Stimulated activated CD8-positive, alpha-beta memory T cell treated with anti-CD3 and anti-CD28 coated beads, Interleukin-4, amount 100 ng/mL, for 4 hours (primary cell): ENCODE measurements at places on chromosomes 13 and 19.

GRCh38 chr13:43388282-43389034, 365.1 kb downstream of the DNAJC15 start:
- DNase-seq: no peak

- no peak for DNase-seq
Observed at GRCh38 chr13:30791354-30792001, 56.1 kb downstream of the ALOX5AP start.

DNA sequence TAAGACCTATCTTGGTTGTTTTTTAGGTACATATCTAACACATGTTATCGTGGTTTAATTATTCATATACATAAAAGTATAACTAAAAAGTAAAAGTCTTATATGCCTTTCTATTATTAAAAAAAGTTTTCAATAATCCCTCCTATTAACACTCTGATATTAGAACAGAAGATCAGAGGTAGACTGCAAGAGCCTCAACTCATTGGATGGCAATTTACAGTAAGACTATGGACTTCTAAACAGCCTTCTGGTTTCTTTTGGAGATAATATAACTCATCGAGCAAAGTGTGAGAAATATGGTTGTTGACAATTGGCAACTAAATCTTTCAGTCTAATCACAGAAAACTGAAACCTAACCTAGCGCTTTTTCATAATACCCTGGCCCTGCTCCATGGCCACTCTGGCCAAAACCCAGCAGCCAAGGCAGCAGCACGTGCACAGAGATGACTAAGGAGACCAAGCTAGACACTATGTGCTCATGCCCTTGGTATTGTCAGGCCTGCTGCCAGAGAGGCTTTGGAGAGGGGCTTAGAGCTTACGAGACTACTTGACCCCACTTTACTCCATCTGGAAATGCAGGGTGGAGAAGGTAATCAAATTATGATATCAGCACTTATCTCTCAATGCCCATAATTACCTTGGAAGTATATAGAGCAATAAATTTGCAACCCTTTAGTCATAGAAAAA, 40.6 kb upstream of the EEF1AKMT1 start:
- DNase-seq: no peak

DNA sequence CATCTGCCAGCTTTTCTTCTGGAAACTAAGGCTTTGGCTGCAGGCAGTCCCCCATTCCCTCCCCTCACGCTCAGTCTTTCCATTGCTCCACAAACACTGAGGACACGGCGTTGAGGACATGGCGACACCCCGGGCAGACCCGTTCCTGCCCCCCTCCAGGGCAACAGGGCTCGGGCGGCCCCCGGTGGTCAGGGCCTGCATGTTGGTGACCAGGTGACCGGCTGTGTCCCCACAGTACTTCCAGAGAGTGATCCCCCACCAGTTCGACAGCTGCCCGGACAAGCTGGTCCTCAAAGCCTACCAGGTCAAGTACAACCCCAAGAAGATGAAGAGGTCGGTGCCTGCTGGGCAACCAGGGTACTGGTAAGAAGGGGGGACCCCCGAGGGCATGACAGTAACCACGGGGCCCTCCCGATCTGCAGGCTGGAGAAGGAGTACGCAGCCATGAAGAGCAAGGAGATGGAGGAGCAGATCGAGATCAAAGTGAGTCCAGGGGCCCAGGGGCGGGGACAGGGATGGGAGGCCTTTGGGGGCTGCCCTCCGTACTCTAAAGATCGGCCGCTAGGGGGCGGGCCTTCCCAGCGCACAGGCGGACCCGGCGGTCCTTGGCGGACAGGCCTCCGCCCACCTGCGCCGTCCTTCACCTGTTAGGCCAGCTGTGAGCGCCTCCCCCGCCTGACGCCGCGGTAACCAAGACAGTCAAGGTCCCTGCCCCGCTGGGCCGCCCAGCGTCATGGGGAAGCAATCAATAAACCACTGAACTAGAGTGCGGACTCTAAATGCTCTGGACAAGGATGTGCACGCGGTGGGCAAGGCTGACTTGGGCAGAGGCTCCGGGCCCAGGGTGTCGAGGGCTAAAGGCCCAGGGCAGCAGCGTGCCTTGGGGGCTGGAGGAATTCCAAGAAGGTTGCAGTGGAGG, 21.1 kb downstream of the PRR36 start:
- peak; percentile 27 for DNase-seq

DNA sequence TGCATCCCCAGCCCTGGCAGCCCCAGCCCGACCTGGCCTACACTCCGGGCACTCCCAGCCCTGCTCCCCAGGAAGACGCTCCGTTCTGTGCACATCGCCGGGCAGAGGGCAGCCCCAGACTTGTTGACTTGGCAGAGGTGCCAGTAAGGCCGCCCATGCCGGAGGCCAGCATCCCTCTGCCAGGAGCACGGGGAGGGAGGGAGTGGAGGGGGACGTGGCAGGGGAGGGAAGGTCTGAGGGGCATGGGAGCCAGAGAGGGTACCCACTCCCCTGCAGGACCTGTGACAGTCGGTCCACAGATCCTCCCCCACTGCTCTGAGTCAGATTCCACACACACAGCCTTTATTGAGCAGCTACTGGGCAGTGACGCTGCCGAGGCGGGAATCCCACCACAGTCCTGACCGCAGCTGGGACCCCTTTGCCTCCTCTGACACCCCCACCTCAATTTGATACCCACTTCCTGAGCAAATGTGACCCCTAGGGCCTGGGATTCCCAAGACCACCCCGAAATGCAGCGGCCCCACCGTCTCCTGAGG, 1.9 kb upstream of the NKPD1 start:
- DNase-seq: no peak

- no peak for DNase-seq
Observed at GRCh38 chr13:58991826-58992477, 1171.8 kb downstream of the DIAPH3 start.

DNA sequence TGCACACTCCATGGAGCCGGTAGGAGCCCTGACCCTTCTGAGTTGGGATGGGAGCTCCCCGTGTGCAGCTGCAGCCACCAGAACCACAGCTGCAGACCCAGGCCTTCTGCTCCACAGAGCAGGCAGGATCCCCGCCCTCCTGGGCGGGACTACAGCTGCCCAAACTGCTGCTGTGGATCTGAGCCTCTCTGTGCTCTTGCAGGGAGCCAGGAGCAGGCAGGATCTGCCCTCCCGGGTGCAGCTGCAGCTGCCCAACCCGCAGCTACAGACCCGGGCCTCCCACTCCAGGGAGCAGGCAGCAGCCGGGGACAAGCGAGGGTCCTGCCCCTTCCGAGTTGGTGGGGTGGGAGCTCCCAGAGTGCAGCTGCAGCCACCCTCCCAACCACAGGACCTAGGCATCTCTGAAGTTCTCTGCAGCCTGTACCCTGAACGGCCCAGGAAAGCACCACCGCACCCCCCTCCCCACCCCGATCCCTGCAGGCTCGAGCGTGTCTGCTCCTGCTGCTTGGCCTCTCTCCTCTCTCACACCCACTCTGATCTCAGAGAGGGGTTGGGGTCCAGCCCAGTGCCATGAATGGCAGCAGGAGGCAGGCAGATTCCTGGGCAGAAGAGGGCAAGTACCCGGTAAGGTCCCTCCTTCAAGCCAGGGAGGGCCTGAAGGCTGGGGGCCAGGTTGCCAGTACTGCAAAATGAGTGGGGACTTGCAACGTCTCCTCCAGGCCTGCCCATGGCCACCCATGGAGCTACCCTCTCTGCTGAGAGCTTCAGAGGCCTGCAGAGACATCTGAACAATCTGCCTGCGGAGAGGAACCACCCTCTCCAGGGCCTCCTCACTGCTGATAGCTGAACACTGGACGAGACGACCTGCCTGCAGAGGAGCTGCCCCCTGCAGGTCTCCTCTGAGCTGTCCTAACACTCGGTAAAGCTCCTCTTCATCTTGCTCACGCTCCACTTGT, 16.4 kb upstream of the EMP3 start:
- no peak for DNase-seq

DNA sequence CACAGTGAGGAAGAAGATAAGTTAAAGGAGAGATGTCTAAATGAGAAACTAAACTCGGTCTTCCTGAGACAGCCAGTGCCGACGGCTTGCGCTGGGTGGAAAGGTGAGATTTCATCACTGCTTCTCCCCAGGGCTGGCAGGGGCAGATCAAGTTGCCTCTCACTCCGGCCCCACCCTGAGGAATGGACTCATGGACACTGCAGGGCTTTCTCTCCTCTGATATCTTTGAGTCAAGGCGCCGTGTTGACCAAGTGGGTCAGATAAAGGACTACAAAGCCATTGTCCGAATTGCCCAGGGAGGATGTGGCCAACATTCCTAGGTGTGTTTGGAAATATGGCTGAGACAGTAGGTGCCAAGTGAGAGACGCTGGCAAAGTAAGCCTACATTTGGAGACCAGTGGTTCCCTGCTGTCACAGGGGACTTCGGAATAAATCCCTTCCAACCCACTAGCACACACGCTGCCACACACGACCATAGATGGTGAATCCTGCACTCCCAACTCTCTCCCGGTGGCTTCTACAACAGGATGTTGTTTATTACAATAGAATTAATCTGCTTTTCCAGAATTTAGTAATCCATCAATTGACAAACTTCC, 156.5 kb upstream of the TSC22D1 start:
- DNase-seq: no peak

DNA sequence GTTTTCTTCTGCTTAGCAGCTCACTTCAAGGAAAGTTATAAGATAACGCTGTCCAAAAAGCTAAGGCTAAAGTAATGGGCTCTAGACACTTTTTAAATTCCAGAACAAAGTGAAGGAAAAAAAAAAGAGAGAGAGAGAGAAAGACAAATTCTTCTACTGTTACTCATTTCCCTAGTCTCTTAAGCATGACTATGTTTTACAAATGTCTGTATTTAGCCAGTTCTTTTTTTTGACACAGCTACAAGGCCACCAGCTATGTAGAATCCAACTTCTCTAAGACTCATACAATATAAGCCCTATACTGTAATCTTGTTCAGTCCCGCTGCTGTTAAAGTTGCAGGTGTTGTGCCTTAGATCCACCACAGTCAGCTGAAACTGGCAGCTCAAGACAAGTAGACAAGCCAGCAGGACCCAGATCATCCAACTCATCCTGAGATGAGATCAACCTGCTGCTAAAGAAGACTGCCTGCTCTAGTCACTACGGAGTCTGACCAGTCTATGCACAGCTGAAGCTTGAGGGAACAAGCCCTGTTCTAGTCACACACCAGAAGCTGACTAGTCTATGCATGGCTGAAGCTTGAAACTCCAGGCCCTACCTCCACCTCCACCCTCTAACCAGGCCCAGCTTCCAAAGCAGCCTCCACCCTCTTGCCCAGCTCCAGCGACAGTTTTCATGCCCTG, 10.3 kb upstream of the ZNF83 start:
- no peak for DNase-seq

GRCh38 chr13:110820322-110820721, 94.5 kb downstream of the ANKRD10 start:
- no peak for DNase-seq

GRCh38 chr13:80894917-80895316, 554.0 kb upstream of the SPRY2 start:
- no peak for DNase-seq

GRCh38 chr13:43470610-43471009, 316.2 kb downstream of the ENOX1 start:
- no peak for DNase-seq

DNA sequence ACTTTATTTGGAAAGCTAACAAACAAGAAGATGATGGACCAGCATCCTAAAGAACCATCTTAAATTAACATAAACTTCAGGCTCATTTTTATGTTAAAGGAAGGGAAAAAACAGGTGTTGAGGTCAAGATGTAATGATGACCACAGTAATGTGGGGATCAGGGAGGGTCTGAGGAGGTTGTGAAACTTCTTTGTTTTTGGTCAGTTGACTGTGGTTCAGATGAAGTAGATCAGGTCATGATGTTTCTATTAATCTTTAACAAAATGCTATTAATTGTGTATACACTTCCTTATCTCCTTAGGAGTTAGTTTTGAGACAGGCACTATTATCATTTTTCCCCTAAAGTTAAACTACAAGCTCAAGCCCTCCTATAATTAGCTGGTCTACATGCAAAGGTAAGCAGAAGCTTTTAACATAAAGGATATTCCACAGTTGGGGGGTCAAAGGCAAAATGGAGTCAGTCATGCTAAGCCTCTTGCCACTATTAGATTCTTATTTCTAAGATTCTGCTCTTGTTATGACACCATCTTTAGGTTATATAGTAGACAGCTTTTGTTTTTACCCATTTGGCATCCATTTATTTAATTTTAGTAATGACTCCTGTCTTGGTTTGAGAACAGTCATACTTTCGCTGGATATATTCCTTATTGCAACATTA, 800.1 kb upstream of the PCDH9 start:
- no peak for DNase-seq

DNA sequence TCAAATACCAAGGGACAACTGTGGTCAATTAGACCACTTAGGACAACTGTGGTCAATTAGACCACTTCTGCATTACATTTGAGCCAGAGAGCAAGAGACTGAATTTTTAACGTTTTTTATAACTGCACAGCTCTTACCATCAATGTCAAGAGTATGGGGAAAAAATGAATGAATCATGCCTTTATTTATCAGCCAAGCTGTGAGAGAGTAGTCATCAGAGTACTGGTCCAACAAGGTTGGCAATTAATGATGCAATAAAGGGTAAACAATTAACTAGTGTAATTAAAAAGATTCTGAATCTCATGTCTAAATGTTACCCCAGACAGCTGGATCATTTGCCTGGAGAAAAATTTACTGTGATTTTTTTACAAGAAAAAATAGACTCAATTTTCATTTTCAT, 381.1 kb downstream of the LIG4 start:
- no peak for DNase-seq

DNA sequence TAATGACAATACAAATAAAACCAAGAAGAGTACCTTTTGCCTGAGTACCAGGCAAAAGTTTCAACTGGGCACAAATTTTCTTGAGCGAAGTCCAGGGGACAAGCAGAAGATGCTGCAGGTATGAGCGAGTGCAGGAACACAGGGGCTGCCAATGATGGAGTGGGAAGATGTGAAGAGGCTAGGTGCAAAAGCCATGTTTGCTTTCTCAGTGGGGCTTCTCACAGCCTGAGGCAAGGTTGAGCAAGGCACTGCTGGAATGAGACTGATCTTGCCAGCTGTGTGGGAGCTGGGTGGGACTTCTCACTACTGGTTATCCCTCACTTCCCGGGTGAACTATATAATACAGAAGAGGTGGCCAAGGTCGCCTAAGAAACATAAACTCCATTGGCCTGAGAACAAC, 1200.7 kb downstream of the SLITRK1 start:
- DNase-seq: no peak

GRCh38 chr13:70893832-70894231, 785.6 kb upstream of the KLHL1 start:
- DNase-seq: no peak

DNA sequence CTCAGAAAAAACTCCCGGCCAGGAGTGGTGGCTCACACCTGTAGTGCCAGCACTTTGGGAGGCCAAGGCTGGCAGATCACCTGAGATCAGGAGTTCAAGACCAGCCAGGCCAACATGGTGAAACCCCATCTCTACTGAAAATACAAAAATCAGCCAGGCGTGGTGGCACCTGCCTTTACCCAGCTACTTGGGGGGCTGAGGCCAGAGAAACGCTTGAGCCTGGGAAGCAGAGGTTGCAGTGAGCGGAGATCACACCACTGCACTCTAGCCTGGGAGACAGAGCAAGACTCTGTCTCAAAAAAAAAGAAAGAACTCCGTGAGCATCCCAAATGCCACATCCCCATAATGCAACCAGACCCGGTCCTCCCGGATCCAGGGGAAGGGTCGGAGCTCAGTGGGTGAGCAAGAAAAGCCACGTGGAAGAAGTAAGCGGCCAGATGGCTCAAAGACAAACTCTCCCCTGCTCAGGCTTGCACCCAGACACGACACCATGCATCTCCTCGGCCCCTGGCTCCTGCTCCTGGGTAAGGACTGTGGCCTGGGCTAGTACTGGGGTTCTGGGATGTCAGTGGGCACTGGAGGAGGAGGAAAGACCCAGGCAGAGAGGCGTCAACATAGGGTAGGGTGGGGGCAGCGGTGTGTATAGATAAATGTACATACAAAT, 2.7 kb downstream of the CD22 start:
- DNase-seq: no peak
